ENCODE measurements at places on chromosomes 11 and 22.

- DNase-seq, result no peak
These were observed 445.9 kb upstream of the ANO3 start for GRCh38 chr11:25886036-25886435.

GRCh38 chr11:21430537-21430936, 761.2 kb downstream of the NELL1 start:
- DNase-seq, result no peak

GRCh38 chr11:2386591-2386990, 9.5 kb downstream of the CD81 start:
- no peak for DNase-seq

DNA sequence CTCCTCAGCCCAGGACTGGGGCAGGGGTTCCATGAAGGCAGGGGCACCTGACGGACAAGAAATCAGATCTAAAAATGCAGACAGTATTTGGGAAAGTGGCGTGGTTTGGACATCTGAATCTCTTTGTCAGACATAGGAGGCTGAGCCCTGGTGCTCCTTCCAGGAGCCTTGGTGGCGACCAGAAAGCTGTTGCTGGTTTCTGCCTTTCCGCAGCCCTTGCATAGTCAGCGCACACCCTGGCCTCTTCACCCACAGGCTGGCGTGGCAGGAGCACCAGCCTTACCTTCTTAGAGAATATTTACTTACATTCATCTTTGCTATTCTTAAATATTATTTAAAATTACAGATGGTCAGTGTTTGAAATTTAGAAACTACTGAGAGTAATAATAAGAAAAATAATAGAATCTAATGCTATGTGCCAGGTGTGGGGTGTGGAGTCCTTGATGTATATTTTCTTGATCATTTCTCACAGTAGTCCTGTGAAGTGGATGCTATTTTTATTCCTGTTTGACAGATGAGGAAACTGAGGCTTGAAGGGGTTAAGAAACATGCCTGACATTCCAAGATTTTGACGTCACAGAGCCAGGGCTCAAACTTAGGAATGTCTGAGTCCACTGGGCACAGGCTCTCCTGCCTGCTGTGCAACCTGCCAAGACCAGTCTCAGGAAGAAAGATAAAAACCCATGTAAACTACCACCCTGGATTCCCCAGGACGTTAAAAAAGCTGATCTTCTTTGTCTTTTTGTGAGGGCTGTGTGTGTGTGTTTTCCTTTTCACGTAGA, 51.6 kb downstream of the TBC1D22A start:
- no peak for DNase-seq

GRCh38 chr22:32334660-32335365, 22.9 kb upstream of the RFPL3 start:
- no peak for DNase-seq

DNA sequence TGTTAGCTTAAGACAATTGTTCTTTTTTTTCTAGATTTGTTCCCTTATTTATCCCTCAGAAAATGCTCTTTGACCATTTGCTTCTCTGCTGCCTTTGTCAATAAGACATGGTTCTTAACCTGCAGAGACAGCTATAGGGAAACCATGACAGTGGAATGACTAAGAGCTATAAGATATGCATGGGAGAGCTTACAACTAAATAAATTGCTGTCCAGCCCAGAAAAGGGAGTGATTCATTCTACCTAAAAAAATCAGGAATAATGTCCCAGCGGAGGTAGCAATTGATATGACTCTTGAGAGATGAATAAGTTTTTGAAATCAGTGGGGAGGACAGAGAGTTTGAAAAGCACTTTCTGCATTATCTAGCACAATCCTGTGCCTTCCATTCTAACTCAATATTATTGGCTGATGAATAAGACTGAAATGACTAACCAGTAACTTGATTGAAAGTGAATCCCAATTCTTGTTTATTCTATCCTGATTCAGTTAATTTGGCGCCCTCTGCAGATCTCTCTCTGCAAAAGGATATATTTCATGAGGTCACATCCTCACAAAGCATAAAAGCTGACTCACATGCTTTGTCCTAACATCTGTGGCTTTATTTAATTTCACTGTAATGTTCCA, 680.5 kb upstream of the API5 start:
- no peak for DNase-seq

DNA sequence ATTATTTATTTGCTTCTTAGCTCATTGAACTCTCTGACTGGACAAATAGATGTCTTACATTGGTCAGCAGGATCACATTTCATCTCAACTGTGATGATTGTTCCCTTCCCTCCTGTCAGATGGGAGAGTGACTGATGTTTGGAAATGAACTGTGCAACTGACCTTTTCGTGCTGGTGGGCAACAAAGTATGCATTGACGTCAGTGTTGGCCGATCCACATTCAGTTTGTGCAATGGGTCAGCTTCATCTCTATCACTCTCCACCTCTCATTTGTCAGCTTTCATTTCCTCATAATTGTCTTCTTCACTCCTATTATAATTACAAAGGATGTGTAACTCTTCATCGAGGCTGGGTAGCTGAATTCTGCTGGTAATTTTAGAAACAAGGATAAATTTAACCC, 71.3 kb downstream of the PPP2R1B start:
- no peak for DNase-seq

DNA sequence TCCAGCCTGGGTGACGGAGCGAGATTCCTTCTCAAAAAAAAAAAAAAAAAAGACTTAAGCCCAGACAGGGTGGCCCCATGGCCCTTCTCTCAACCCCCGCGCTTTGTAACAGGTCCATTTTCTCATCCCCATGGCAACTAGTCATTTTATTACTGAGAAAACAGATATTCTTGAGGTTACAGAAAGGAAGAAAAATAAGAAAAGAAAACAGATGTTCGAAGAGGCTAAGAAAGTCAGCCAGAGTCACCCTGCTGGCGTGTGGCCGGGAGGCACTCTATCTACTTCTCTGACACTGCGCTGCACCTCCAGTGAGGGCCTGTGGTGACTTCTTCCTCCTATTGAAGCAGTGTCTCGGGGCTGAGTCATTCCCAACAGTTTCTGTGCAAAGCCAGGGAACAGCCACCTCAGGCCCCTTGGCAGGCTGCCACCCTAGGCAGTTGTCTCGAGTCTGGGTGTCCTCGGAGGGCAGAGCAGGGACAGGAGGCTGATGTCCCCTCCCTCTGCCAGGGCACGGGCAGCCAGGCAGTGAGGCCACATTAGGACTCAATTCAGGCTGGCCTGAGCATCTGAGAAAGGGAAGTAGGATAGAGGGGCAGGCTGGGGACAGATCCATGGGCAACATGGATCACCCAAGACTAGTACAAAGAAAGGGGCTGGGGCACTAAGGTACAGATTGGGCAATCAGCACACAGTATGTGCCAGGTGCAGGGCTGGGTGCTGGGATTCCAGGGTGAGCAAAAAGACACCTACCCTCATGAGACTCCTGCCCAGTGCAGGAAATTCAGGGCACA, 16.4 kb upstream of the SYVN1 start:
- no peak for DNase-seq

GRCh38 chr11:93494357-93494756, 48.8 kb downstream of the SMCO4 start:
- DNase-seq, result no peak

DNA sequence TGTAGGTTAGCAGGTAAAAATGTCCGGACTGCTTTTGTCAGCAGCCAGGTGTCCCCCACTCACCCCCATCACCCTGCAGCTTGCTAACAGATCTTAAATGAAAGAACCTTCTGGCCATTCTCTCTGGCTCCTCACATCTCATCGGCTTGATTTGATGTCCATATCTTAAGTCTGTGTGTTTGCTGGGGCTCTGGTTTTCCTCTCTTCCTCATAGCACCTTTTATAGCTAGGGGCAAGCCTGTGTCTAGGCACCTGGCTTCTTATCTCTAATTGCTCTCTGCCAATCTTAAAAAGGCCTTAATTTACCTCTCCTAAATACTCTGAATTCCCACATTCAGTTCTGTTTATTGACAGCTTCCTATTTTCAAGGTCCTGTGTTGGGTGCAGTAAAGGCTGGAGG, 72.0 kb downstream of the ARHGAP42 start:
- DNase-seq, result no peak

DNA sequence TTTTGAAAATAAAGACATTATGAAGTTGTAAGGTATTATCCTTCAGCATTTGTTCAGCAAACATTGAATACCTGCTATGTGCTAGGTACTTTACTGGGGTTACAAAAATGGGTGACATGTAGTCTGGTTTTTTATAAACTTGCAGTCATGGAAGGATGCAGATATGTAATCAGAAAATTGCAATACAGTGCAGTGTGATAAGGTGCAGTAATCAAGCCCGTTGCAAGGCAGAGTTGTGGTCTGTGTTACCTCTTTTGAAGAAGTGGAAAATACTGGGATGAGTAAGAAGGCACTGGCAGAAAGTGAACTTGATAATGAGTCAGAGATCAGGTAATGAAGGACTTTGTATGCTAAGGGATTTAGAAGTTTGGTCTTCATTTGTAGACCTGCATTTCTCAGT, 8.1 kb downstream of the FBXO7 start:
- DNase-seq, result no peak

GRCh38 chr11:15615398-15616096, 500.8 kb downstream of the INSC start:
- no peak for DNase-seq

- DNase-seq, result no peak
These were observed 5.3 kb downstream of the NCAM1 start for GRCh38 chr11:112966561-112966960.

DNA sequence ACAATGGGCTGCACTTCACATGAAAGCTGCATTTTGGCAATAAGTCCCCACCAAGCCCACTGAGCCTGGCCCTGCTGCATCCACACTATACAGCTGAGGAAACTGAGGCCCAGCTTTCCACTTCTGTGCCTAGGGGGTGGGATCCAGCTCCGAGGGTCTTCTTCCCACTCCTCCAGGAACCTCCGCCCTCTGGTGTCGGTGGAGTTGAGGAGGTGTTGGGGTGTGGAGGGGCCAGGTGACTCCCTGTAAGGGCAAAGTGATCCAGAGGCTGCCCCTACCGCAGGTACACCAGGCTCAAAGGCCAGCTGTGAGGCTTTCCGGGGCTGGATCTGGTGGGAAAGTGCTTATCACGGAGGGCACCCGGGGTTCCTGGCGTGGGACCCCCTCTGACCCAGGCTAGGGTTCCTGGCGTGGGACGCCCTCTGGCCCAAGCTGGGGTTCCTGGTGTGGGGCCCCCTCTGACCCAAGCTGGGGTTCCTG, 125.0 kb downstream of the KCNQ1 start:
- DNase-seq, result no peak

DNA sequence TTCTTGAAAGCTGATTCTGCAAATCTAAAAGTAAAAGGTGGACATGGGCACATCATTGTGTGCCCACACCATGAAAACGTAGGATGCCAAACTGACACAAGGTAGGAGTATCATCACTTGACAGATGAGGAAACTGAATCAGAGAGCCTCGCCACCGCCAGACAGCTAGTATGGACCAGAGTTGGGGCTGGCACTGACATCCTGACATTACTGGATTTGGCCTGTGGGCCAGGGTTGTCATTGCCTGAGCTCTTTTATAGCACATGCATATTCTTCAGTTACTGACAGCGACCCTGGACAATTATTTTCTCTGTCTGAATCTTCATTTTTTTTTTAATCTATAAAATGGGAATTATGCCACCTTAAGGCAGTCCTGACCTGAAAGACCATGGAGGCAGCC, 16.5 kb downstream of the USP35 start:
- no peak for DNase-seq

DNA sequence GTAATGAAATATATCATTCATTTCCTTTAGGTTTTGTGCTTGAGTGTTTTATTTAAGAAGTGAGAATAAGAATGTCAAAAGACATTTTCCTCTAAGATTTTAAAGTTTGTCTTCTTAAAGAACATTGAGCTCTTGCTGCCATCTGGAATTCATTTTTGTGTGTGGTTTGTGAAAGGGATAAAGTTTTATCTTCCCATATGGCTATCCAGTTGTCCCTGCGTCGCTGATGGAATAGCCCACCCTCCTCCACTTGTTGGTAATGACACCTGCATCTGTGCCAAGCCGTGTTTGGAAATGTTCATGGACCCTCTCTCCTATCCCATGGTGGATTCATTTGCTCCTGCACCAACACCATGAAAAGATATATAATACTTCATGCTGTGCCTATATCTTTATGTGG, 901.5 kb downstream of the BRD1 start:
- DNase-seq, result no peak

DNA sequence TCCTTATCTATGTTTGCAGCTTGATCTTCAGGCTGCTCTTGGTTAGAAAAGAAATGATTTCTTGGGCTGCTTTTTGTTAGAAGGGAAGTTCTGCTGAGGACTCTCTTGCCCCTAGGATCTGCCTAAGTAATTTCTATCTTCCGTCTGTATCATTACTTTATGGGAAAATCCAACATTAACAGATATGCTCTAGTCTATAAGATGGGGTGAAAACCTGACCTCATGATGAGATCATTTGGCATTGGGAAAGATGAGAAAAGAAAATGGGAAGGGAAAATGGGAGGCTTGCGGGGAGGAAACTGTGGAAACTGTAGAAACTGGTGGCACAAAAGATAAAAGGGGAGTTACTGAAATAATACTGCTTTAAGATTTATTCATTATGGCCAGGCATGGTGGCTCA, 63.6 kb downstream of the FDX1 start:
- DNase-seq, result no peak

DNA sequence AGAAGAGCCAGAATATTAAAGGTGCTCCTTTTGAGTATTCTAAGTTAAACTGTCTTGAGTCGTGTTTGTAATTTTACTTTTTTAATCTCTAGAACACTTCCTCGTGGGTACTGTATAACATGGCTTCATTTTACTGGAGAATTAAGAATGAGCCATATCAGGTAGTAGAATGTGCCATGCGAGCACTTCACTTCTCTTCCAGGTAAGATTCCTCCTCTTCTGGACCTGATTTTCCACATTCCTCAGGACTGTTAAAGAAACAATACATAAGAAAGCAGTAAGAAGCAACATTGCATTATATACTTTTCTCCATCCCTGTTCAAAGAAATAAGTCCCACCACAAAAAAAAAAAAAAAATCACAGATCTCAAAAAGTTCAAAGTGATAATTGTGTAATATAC, 37.9 kb downstream of the TTC17 start:
- no peak for DNase-seq

DNA sequence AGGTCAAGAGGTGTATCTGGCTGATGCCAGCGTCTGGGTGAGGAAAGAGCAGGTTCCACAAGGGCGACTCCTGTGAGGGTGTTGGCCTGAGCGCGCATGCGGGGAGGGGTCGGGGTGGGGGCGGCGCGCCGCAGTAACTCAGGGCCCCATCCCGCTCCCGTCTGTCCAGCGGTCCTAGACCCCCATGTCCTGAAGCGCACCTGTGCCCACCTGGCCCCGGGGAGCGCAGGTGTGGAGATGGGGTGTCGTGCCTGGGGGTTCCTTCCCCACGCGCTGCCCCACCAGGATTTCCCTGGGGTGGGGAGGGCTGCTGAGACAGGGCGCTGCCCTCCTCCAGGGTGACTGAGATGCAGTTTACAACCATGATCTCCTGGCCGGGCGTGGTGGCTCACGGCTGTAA, 20.9 kb downstream of the RNH1 start:
- no peak for DNase-seq

DNA sequence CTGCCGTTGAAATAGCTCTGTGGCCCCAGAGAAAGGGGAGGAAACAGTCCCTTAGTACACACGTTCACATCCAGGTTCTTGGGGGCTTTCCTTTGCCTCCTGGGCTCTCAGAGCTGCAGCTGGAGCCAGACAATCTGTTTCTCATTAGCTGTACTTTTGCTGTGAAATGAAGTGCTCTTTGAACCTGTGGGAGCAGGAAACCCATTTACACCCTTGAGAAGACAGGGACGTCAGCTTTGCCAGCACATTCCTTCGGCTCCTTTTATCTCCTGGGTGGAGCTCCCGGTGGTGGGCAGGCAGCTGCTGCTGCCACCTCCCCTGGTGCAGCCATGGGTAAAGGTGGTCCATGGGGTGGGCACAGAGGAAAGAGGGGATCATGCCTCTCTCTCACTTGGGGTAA, 80.6 kb upstream of the TIMP3 start:
- no peak for DNase-seq
